ENCODE measurements at places on chromosomes 13 and 19.

- no peak for DNase-seq
Observed at GRCh38 chr19:38516802-38517201, 83.3 kb downstream of the RYR1 start.

DNA sequence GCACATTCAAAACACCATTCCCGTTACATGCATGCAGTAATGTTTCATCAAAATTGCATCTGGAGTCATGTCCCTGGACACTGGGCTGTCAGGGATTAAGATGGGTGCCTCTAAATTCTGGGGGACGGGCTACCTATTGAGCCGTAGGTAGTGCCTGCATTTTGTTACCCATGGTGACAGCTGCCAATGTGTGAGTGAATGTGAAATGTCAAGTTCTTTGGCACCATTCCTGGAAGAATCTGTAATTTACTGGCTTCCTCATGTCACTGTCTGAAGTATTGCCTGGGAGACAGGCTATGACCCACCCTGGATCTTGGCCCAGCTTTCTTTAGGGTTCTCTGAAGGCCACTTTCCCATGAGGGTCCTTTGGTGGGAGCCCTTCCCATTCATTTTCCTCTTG is 266.1 kb downstream of the TSHZ3 start:
- no peak for DNase-seq

DNA sequence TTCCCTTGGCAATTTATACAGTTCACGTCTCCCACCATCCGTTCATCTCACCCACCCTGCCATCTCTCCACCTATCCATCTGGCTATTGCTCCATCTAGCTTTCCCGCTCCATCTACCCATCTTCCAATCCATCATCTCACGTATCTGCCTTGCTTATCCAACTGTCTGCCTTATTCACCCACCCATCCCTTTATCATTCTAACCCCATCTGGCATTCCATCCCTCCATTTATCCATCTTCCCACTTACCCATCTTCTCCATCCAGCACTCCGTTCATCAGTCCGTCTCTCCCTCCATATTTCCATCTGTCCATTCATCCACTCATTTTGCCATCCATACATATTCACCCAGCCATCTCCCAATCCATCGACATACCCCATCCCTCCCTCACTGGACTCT is 10.0 kb downstream of the RPS16 start:
- no peak for DNase-seq

DNA sequence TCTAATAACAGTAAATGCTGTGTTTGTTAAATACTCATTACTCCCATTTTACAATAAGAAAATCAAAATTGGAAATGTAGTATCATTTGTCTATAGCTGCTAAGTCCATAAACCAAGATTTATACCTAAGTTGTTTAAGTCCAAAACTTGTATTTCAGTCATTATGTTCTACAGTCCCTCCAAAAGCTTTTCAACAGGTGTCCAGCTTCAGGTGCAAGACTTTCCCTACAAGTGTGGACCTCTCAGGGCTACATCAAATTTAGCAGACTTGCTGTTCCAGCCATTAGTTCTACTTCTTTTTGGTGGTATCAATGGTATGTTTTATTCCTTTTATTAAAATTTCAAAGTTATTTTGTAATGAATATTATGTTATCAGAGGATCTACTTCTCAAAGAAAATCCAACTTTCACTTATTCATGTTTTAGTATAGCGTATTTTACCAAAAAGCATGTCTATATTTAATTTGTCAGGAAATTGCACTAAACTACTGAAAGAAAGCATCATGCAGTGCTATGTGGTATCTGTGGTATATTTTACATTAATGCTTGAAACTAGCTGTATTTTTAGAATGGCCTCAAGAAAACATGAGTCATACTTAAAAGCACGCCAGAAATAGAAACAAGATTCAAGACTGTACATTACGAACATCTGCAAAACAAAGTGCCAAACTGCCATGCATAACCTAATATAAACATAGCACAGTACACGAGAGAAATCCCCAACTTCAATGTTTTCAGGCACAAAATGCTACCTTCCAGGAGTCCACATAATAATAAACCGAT is 44.5 kb downstream of the VWA8 start:
- DNase-seq, result peak; percentile 95

- no peak for DNase-seq
Observed at GRCh38 chr13:24007979-24008620, 110.8 kb upstream of the C1QTNF9B start.

GRCh38 chr13:24267274-24267673 is 42.1 kb upstream of the C1QTNF9 start:
- peak; percentile 6 for DNase-seq

DNA sequence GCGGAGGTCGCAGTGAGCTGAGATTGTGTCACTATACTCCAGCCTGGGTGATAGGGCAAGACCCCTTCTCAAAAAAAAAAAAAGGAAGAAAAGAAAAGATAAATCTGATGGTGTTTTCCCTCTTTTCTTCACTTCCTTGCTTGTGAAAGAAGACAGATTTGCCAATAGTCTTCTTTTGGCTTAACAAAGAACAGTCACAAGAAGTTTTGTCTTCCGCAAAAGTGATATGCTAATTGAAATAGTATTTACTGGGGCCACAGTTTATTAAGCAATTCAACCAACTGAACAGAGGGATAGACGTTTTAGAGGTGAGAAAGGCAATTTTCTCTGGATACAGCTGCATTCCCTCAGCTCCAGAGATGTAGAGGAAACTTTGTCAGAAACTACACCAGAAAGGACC is 22.9 kb upstream of the PLAUR start:
- no peak for DNase-seq

DNA sequence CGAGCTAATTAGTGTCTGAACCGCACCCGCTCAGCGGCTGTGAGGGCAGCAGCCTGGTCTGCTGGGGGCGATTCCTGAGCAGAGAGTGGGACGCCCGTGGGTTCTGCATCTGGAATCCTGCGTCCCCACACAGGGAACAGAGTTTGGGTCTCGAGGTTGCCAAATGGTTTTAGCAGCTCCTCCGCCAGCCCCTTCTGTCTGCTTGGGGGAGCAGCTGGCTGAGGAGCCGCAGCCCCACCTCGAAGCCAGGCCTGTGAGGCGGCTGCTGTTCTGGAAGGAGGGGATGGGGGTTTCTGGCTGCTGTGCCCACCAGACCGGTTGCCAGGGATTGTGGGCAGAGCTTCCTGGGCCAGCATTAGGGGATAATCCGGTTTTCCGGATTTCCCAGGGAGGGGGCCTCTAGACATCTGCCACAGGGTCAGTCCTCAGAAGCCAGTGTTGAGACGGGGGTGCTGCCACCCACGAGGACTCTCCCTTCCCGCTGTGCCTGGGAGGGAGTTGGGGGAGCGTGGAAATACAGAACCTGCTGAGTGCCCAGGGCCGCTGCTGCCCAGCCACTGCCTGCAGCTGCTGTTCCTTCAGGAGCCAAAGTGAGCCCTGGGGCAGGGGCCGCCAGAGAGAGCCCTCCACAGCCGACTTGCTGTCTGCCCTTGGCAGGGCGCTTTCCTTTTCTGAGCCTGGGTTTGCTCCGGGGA is 2.0 kb downstream of the CDC34 start:
- DNase-seq, result no peak

GRCh38 chr19:46907880-46908279 is 47.1 kb downstream of the ARHGAP35 start:
- DNase-seq, result no peak

- peak; percentile 87 for DNase-seq
Observed at GRCh38 chr19:44640518-44640917, 3.2 kb upstream of the PVR start.

GRCh38 chr13:49495783-49496762 is at the start of gene PHF11:
Gene PHF11, plus strand, starts transcription at chr13:49495953. Its CDS starts 49 bp downstream, at chr13:49496002.
- peak; percentile 76 for DNase-seq

GRCh38 chr19:38617764-38618589 is at the start of gene MAP4K1:
Gene MAP4K1, minus strand, starts transcription at chr19:38617953. Its CDS starts 58 bp downstream, at chr19:38617895.
- no peak for DNase-seq
